ENCODE measurements at places on chromosomes 11 and 22. TPM values are rescaled to one million over a fixed set of nuclear protein-coding genes. Genes with fewer than 3 reads are reported as not detected.
A peak's percentile ranks its signal among the peaks of the same experiment; 100 is the strongest.

DNA sequence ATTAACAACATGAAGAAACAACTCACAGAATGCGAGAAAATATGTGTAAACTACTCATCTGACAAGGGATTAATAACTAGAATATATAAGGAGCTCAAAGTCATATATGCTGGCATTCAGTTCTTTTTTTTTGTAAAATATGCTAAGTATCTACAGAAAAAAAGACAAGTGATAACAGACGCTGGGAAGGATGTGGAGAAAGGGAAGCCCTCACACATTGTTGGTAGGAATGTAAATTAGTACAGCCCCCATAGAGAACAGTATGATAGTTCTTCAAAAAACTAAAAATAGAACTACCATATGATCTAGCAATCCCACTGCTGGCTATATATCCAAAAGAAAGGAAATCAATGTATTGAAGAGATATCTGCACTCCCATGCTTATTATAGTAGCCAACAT lies 13.8 kb downstream of the GAB2 start:
- DNase-seq: no peak
- H3K36me3 ChIP-seq: no peaks in the 10 kb centered on the region
- H3K4me3 ChIP-seq: no peak overlapping the region
- peaks cover 12% of the 10 kb centered on the region for H3K27me3 ChIP-seq
- H3K4me1 ChIP-seq: peaks cover 13% of the 10 kb centered on the region

- H3K27me3 ChIP-seq: no peaks in the 10 kb centered on the region
- no peak for DNase-seq
- no peak overlapping the region for H3K4me3 ChIP-seq
Measured at GRCh38 chr11:123683428-123684170, 29.2 kb upstream of the SCN3B start.

DNA sequence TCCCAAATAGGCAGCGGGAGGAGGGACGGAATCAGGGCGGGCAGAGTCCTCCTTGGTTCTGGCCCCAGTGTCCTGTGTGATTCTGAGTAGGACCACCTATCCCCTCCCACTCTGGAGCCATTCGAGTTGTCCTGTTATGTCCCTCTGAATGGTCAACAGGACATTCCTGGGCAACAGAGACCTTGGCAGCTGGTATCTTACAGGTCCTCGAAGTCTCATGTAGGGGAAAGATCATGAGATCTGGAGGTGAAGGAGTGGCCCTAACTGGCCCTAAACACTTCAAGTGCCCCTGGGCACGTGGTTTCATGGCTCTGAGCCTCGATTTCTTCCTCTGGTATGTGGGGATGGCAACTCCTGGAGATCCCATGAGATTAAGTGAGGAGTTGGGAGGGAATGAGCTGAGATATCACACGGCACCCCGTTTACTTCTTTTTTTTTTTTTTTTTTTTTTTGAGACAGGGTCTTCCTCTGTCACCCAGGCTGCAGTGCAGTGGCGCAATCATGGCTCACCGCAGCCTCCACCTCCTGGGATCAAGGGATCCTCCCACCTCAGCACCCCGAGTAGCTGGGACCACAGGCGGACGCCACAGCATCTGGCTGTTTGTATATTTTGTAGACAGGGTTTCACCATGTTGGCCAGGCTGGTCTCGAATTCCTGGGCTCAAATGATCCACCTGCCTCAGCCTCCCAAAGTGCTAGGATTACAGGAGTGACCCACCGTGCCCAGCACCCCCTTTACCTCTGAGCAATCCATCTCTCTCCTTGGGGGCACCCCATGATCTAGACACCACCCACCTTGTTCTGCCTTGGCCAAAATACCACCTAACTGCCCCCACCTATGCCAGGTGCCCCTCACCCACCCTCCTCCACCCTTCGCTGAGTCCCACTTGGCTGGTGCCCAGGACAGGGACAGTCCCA lies 6.8 kb downstream of the LIF start:
- no peak for DNase-seq
- no peak overlapping the region for H3K27ac ChIP-seq
- H3K36me3 ChIP-seq: no peaks in the 10 kb centered on the region
- peaks cover 22% of the 10 kb centered on the region for H3K4me1 ChIP-seq
- no peak overlapping the region for H3K4me3 ChIP-seq

- no peak for DNase-seq
- H3K4me1 ChIP-seq: no peaks in the 10 kb centered on the region
- no peak overlapping the region for H3K27ac ChIP-seq
- H3K4me3 ChIP-seq: no peak overlapping the region
- H3K27me3 ChIP-seq: no peaks in the 10 kb centered on the region
- H3K36me3 ChIP-seq: no peaks in the 10 kb centered on the region
Measured at GRCh38 chr11:41256041-41256440, 203.4 kb downstream of the LRRC4C start.

DNA sequence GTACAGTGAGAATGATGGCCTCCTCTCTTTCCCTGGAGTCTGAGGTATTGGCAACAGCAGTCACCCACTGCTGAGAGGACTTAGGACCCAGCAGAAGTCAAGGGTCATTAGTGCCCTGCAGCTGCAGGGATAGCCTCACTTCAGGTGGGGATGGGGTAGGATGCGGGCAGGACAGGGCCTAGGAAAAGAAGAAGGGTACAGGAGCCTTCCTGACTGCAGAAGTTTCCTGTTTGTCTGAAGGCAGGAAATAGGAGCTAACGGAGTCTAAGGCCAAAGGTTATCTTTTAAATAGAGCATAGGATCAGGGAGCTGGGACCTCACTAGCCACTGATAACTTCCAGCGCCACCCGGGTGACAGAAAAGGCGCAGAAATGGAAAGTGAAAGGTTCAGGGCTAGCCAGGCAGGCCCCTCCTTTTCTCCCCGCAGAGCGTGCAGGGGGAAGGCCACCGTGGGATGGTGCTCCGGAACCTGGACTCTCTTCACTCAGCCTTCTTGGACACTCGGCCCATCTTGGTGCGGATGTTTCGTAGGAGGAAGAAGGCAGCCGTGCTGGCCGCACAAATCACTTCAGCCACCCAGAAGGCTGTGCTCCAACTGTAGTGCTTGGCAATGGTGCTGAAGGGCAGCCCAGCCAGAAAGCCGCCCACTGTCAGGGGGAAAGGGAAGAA lies 6.0 kb downstream of the TRAPPC4 start:
- no peak overlapping the region for H3K27ac ChIP-seq
- no peaks in the 10 kb centered on the region for H3K27me3 ChIP-seq
- no peak for DNase-seq
- H3K36me3 ChIP-seq: peaks cover 34% of the 10 kb centered on the region
- H3K4me1 ChIP-seq: peaks cover 18% of the 10 kb centered on the region
- H3K4me3 ChIP-seq: no peak overlapping the region

OR4C5 gene
- total RNA-seq: not detected

DNA sequence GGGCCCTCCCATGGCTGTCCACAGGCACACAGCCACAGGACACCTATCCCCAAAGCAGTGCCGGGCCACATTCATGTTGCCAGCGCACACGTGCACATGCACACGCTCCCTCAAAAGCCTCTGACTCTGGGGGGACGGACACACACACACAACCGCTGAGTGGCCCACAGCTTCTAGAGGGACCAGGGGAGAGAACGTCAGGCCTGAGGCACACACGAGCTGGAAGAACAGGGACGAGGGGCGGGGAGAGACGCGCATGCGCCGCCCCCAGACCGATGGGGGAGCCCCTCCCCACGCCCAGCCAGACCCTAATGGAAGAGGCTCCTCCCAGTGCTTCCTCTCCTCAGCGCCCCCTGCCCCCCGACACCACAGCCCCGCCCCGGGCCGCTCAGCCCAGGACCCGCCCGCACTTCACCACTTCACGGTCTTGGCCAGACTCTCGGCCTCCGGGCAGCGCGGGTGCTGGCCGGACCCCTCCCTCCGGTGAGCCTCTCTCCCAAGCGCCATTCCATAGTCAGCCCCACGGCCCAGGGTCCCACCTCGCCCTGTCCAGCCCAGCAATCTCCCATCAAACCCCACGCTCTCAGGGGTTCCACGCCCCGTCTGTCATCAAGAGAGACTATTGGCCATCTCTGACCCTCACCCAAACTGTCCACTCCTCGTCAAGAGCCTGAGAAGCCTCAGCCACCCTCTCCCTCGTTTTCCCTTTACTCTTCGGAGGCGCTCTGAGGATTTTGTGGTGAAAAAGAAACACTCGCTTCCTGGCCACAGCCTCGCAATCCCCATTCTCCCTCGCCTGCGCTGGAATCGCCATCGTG lies 11.7 kb downstream of the NRXN2 start:
- peak overlapping the region; percentile 58 for H3K4me3 ChIP-seq
- H3K27ac ChIP-seq: no peak overlapping the region
- peak; percentile 92 for DNase-seq
- no peaks in the 10 kb centered on the region for H3K36me3 ChIP-seq
- H3K4me1 ChIP-seq: peaks cover 38% of the 10 kb centered on the region
- H3K27me3 ChIP-seq: peaks cover 45% of the 10 kb centered on the region

GRCh38 chr11:35539781-35540281 lies 14.4 kb upstream of the PAMR1 start:
- H3K4me3 ChIP-seq: no peak overlapping the region
- DNase-seq: no peak
- no peaks in the 10 kb centered on the region for H3K27me3 ChIP-seq
- H3K27ac ChIP-seq: no peak overlapping the region

DNA sequence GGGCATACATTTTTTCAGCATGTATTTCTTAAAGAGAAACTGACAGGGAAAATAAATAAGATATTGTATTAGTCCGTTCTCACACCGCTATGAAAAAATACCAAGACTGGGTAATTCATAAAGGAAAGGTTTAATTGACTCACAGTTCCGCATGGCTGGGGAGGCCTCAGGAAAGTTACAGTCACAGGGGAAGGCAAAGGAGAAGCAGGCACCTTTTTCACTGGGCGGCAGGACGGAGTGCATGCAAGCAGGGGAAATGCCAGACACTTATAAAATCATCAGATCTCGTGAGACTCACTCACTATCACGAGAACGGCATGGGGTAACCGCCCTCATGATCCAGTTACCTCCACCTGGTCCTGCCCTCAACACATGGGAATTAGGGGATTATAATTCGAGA lies 44.2 kb downstream of the PPFIA1 start:
- H3K27ac ChIP-seq: peak overlapping the region; percentile 47
- DNase-seq: no peak
- no peaks in the 10 kb centered on the region for H3K27me3 ChIP-seq
- no peak overlapping the region for H3K4me3 ChIP-seq

- no peak overlapping the region for H3K4me3 ChIP-seq
- H3K4me1 ChIP-seq: peaks cover 31% of the 10 kb centered on the region
- no peak for DNase-seq
- no peak overlapping the region for H3K27ac ChIP-seq
Measured at GRCh38 chr11:128497061-128497775, 90.1 kb downstream of the ETS1 start.

- peaks cover 7% of the 10 kb centered on the region for H3K4me1 ChIP-seq
- no peak overlapping the region for H3K27ac ChIP-seq
- peaks cover 7% of the 10 kb centered on the region for H3K36me3 ChIP-seq
- H3K4me3 ChIP-seq: no peak overlapping the region
- DNase-seq: no peak
Measured at GRCh38 chr11:130897262-130898182, 18.8 kb downstream of the SNX19 start.

DNA sequence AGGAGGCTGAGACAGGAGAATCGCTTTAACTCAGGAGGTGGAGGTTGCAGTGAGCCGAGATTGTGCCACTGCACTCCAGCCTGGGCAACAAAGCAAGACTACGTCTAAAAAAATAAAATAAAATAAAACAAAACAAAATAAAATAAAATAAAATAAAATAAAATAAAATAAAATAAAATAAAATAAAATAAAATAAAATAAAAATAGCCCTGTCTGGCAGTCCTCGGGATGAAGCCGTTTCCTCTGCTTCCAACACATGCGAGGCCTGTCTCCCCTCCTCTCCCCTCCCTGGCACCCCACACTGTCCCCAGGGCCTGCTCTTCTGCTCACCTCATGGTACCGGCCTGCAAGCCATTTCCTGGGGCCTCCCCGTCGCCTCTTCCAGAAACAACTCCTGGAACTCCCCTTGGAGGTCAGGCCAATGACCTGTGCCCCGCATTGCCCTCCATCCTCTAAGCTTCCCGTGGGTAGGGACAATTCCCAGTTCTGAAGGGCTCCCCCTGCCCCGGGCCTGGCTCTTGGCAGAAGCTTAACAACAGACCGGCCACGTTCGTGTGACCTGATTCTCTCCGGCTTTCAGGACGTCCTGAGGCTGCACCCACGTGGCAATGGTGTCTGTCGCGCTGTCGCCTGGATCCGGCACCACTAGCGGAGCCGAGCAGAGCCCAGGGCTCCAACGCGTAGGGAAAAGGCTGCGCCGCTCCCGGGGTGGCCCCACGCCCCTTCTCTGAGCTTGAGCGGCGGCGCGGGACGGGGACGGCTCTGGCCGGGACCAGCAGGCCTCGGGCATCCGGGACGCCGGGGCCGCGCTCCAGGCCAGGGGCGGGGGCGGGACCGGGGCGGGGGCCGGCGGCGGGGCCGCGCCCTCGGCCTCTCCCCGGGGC lies 456 bp upstream of the PARVB start:
- peaks cover 18% of the 10 kb centered on the region for H3K4me1 ChIP-seq
- no peak overlapping the region for H3K27ac ChIP-seq
- H3K27me3 ChIP-seq: peaks cover 5% of the 10 kb centered on the region
- no peaks in the 10 kb centered on the region for H3K36me3 ChIP-seq

ANO1 gene
- 3.9 TPM for total RNA-seq

CHID1 gene
- total RNA-seq: 51.2 TPM

CALCA gene
- total RNA-seq: 1.9 TPM

DTX4 gene
- total RNA-seq: 13.8 TPM

DNA sequence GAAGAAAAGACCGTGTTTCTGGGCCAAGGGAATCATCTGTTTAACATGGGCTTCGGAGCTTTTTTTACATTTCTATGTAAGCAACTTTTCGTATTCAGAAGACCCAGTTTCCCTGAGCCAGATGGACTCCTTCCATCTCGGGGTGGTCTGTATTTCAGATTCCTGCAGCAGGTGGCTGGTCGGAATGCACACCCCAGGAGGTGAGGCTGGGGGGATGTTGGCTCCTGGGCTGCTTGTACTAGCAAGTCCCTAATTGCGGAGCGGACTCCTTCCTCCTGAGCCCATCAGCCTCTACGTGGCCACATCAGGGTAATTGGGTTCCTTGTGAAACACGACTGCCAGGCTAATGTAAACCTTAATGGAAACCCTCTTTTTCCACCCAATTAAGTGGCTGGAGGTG lies 58.7 kb downstream of the PARVB start:
- H3K27me3 ChIP-seq: no peaks in the 10 kb centered on the region
- peaks cover 10% of the 10 kb centered on the region for H3K4me1 ChIP-seq
- peak overlapping the region; percentile 69 for H3K27ac ChIP-seq
- no peaks in the 10 kb centered on the region for H3K36me3 ChIP-seq
- no peak overlapping the region for H3K4me3 ChIP-seq

BAIAP2L2 gene
- total RNA-seq: 5.6 TPM

RAB3IL1 gene
- 2.7 TPM for total RNA-seq

DNA sequence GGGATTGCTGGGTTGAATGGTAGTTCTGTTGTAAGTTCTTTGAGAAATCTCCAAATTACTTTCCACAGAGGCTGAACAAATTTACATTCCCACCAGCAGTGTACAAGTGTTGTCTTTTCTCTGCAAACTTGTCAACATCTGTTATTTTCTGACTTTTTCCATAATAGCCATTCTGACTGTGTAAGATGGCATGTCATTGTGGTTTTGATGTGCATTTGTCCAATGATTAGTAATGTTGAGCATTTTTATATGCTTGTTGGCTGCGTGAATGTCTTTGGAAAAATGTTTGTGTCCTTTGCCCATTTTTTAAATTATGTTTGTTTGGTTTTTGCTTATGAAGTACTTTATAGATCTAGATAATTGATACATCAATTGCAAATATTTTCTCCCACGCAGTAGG lies 1025.0 kb downstream of the JRKL start:
- H3K4me3 ChIP-seq: no peak overlapping the region
- no peak for DNase-seq
- H3K27me3 ChIP-seq: no peaks in the 10 kb centered on the region

Data from GM23338 (cell line).